Stimulated activated CD8-positive, alpha-beta memory T cell treated with anti-CD3 and anti-CD28 coated beads, Interleukin-4, amount 100 ng/mL, for 24 hours (primary cell): ENCODE measurements at places on chromosomes 2 and 18.

- DNase-seq: no peak
These were observed 164.8 kb downstream of the METTL4 start for GRCh38 chr18:2406544-2406943.

DNA sequence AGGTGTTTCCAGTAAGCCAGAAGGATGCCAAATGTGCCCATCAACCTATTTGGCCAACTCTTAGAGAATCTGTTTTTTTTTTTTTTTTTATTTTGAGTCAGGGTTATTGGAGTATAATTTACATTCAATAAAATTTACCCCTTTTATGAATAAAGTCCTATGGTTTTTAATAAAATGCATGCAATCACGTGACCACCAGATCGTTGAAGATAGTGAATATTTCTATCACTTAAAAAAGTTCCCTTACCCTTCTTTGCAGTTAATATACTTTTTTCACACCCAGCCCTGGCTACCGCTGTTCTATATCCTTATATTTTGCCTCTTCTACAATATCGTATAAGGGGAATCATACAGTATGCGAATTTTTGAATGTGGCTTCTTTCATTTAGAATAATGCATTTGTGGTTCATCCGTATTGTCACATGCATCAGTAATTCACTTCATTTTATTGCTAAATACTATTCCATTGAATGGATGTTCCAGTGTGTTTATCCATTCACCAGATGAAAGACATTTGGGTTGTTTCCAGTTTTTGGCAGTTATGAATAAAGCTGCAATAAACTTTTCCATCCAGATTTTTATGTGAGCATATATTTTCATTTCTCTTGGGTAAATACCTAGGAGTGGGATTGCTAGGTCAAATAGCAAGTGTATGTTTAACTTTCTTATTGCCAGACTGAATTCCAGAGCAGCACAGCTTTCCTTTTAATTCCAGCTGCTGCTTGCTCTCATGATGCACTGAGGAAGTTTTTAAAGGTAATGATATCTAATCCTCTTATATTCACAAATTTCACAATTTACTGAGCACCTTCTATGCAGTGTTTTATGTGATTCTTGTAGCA lies 156.3 kb upstream of the NT5C1B start:
- no peak for DNase-seq

DNA sequence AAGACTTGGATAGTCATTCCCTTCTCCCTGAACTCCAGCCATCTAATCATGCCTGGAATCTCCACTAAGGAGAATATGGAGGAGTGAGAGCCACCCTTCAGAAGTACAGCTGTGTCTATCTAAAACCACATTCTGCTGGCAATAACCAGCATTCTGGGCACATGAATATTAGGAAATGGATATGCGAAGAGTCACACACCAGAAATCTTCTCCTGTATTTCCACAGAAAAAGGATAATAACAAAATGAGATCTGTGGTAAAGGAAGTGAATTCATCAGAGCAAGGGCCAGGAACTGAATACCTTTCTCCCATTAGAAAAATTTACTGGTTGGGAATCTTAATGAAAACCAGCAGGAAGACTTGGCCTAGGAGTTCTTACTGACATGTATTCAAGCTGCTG lies 218.8 kb downstream of the SCG2 start:
- no peak for DNase-seq

DNA sequence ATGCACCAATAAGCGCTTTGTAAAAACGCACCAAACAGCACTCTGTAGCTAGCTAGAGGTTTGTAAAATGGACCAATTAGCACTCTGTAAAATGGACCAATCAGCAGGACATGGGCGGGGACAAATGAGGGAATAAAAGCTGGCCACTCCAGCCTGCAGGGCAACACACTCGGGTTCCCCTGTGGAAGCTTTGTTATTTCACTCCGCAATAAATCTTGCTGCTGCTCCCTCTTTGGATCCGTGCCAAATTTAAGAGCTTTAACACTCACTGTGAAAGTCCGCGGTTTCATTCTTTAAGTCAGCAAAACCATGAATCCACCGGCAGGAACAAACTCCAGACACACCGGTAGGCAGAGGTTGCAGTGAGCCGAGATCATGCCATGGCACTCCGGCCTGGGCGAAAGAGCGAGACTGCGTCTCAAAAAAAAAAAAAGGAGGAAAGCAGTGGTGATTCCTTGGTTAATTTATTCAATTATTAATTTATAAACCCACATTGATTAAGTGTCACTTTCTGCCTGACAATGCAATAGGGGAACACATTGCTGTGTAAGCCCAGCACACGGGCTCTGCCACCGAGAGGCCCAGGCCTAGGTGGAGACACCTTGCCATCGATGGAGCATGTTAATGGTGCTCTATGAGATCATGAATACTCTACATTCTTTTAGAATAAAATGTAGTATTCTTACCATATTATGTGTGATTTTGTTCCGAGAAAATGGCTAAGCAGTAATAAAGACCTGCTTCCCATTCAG lies 687.6 kb upstream of the HS6ST1 start:
- DNase-seq: no peak

DNA sequence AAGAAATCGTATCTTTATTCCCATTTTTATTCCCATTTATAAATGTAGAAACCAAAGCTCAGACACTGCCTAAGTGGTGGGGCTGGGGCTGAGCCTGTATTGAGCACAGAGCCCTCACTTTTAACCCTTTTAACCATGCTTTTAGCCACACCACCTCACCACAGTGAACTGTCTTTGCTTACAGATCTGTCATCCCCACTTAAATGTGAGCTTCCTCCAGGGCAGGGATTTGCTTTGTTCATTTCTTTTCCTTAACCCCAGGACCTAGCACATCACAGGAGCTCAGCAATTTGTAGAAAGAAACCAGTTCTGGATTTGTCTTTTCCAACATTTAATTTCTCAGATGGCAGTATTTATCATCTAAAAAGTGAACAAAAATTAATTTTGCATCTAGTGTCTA lies 2.2 kb downstream of the BOD1L2 start:
- no peak for DNase-seq

GRCh38 chr2:126914811-126915500 lies 16.3 kb downstream of the TEX51 start:
- DNase-seq: no peak

DNA sequence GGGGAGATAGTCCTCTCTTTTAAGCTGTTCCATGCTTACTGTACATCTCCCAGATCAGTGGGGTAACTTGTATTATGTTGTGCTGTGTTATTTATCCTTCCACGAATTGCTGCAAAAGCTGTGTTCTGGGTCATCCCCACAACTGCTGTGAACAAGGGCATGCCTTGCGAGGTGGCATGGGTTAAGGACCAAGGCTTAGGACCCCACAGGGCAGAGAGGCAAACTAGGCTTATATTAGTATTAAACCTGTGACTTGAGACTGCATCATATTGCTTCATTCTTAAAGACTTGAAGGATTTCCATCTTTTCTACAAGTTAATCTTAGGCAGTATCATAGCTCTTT lies 19.9 kb downstream of the RND3 start:
- no peak for DNase-seq

- DNase-seq: no peak
These were observed 517 bp downstream of the GCFC2 start for GRCh38 chr2:75710220-75710576.

- peak; percentile 8 for DNase-seq
These were observed 35.8 kb upstream of the SCLY start for GRCh38 chr2:238024986-238025385.

DNA sequence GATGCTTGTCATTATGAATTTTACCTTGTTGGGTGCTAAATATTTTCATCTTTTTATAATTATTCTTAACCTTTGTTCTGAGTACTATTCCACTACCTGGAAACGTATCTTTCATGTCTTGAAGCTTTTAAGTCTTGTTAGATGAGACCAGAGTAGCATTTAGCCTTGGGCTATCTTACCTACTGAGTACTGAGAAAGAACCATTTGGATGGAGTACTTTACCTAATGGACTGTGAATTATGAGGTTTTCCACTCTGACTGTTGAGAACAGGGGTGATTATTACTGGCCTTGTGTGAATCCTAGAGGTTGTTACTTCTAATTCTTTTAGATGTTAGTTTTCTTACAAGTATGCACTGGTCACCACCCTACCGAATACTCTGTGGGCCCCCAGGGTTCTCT lies 63.5 kb downstream of the CCDC102B start:
- no peak for DNase-seq

DNA sequence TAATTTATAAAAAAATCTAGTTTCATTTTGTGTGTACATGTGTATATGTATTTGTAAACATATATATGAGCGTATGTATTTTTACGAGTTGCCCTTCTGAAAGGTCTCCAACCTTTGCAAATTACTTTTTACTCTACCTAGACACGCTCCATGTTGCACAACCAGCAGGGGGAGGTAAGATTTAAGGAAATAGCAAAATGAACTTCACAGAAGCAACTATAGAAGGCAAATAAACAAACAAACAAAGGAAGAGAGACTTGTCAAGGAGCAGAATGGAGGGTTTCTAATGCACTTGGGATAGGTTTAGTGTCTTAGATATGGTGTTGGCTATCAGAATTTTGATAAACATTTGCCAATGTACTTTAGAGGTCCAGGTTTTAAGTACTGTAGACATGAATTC lies 820.5 kb upstream of the POU3F3 start:
- DNase-seq: no peak

DNA sequence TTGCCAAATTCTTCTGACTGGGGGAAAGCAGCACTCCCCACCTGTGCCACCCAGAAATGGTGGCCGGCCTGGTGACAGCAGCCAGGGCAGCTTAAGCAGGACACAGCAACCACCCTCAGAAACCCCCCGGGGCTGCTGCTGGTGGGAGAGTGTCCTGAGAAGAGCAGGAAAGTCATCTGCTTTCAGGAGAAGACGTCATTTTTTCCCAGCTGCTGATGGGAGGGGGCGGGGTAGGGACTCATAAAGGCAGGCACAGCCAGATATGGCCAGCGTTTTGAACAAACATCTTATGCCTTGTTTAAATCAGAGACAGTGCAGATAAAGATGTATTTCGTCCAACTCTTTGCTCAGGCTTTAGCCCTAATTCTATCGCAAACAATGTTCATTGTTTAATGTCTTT lies 139.5 kb downstream of the LRRC30 start:
- DNase-seq: no peak

- DNase-seq: no peak
These were observed 383.9 kb upstream of the HS6ST1 start for GRCh38 chr2:128702616-128703015.

DNA sequence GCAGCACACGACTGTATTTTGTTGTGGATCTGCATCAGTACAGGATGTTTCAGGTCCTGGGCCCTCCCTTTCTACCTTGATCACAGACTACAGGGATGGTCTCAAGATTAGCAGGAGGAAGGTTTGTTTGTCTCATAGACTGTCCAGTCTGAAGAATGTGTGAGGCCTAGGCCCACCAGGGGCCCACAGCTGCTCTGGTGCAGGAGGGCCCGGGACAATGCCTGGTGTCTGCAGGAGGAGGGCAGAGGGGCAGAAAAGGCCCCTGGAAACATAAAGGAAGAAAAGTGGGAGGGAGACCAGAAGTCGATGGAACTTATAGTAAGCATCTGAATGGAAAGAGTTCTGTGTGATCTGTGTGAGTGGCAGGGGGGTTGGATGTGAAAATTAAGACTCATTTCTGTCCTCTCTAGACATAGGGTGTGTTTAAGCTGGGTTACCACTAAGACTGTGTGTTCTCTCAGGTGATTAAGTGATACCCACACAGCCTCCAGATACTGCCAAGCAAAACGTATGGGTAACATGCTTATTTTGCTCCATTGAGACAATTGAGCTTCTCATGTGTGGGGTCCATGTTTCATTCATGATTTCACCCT lies 33.4 kb upstream of the LPIN2 start:
- DNase-seq: no peak

GRCh38 chr2:120388222-120389035 lies 42.5 kb downstream of the INHBB start:
- DNase-seq: no peak

GRCh38 chr18:62106271-62106670 lies 80.6 kb downstream of the PIGN start:
- no peak for DNase-seq

DNA sequence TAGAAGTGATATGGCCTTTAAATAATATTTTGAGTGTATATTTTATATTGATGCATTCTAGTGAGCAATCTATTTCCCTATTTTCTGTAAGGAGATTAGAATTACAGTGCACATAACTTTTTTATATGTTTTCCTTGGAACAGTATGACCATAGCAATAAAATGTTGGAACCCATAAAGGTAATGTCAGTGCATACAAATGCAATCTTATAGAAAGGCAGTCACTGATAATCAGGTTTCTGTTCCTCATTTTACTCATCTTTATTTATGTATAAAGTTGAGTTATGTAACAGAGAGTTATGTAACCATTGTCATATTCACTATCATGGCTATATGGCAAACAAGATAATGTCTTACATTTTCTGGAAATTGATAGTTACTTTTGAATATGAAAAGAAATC lies 179.9 kb upstream of the NETO1 start:
- no peak for DNase-seq

GRCh38 chr2:219072741-219073250 lies 12.1 kb upstream of the IHH start:
- no peak for DNase-seq

DNA sequence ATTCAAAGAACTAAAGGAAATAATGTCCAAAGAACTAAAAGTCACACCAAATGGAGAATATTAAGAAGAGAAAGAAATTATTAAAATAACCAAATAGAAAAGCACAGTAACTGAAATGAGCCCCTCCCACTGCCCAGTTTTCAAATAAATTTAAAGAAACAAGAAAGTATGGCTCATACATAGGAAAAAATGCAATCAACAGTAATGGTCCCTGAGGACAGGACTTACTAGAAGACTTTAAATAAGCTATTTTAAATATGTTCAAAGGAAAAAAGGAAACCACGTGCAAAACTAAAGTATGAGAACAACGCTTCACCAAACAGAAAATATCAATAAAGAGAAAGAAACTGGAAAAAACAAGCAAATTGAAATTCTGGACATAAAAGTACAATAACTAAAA lies 58.9 kb downstream of the TMEM131 start:
- no peak for DNase-seq

GRCh38 chr2:36190097-36190496 lies 165.5 kb upstream of the CRIM1 start:
- DNase-seq: no peak

DNA sequence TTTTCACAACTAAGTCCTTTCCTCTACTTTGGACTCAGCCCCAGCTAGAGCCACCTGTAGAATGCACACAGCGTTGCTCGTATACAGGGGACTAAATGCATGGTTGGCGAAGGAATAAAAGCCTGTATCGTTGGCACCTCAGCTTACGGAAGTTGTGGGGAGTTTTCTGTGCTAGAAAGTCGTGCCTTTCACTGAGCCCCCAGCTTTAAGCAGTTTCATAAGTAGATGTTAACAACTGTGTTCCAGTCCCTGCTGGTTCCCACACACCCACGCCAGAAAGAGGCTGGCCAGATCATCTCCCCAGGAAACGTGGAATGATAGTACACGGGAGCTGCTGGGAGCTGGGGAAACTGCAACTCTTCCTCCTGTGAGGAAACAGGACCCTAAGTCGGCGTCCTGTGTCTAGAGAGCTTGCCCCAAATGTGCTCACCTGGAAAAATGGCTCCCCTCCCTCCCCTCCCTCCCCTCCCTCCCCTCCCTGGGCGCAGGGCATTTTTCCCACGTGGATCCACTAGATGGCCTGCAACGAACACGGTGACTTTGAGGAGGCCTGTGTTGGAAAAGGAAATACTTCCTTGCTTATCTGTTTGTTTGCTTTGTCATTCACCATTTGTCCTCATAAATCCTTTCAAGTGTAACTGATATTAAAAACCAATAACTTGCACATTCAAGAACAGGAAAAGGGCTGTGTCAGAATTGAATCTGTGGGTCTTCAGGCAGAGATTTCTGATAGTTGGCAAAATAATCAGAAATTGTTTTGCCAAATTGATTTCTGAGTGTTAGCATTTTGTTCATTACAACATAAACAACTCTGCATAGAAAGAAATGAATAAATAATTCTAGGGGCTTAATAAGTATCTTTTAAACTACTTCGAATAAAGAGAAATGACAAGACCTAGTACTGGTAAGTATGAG lies 43.9 kb upstream of the RFX8 start:
- no peak for DNase-seq
